ENCODE measurements at places on chromosomes 7 and 10. TPM values are rescaled to one million over a fixed set of nuclear protein-coding genes. Genes with fewer than 3 reads are reported as not detected.

Gene EVX1
- 0.21 TPM for total RNA-seq

Gene LGI1
- total RNA-seq: not detected

DNA sequence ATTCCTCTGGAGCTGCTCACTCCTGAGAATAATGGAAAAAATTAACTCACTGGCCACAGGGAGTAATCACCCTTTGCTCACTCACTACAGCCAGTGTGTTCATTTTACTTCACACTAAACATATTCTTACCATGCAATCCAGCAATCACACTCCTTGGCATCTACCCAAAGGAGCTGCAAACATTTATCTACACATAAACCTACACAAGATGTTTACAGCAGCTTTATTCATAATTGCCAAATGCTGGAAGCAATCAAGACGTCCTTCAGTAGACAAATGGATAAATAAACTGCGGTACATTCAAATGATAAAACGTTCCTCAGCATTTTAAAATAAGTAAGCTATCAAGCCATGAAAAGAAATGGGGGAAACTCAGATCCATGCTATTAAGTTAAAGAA, 34.2 kb upstream of the POM121L12 start:
- no peak for DNase-seq

Gene SFRP4
- total RNA-seq: 107 TPM

DNA sequence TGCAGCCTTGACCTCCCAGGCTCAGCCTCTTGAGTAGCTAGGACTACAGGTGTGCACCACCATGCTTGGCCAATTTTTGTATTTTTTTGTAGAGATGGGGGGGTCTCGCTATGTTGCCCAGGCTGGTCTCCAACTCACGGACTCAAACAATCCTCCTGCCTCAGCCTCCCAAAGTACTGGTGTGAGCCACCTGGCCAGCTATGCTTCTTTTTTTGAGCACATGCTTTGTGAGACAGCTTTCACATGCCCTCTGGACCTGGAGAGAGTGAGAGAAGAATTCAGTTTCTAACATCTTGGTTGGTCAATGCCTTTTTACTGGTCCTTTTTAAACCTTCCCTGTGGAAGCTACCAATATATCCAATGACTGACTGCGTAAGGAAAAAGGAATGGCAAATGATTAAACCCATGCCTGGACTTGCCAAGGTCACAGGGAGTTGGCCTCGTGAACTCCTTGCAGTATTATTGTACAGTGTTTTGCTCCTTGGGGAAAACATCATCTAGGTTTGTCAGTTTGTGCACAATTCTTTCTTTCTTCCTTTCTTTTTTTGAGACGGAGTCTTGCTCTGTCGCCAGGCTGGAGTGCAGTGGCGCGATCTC, 6.2 kb upstream of the FOXK1 start:
- DNase-seq: no peak

Gene AKR1C8
- not detected for total RNA-seq

Gene PIK3AP1
- total RNA-seq: 6.8 TPM

DNA sequence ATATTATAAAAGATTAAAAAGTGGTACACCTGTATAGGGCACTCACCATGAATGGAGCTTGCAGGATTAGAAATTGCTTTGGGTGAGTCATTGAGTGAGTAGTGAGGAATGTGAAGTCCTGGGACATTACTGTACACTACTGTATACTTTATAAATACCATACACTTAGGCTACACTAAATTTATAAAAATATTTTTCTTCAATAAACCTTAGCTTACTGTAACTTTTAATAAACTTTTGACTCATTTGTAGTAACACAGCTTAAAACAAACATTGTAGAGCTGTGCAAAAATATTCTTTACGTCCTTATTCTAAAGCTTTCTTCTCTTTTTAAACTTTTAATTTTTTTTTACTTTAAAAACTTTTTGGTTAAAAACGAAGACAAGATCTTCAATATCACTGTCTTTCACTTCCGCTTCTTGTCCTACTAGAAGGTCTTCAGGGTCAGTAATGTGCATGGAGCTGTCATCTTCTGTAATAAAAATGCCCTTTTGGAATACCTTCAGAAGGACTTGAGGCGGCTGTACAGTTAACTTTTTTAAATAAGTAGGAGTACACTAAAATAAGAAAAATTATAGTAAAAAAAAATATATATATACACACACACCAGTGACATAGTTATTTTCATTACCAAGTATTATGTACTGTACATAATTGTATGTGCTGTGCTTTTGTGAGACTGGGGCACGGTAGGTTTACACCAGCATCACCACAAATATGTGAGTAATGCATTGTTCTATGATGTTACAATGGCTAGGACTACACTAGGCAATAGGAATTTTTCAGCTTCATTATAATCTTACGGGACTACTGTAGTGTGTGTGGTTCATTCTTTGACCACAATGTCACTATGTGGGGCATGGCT, 3.5 kb downstream of the STK31 start:
- no peak for DNase-seq

GRCh38 chr10:17561111-17561510, 56.1 kb downstream of the HACD1 start:
- DNase-seq: no peak

Gene TMEM254
- 1.5 TPM for total RNA-seq

- no peak for DNase-seq
These were observed 8.4 kb downstream of the FAM237B start for GRCh38 chr7:90312745-90313144.

DNA sequence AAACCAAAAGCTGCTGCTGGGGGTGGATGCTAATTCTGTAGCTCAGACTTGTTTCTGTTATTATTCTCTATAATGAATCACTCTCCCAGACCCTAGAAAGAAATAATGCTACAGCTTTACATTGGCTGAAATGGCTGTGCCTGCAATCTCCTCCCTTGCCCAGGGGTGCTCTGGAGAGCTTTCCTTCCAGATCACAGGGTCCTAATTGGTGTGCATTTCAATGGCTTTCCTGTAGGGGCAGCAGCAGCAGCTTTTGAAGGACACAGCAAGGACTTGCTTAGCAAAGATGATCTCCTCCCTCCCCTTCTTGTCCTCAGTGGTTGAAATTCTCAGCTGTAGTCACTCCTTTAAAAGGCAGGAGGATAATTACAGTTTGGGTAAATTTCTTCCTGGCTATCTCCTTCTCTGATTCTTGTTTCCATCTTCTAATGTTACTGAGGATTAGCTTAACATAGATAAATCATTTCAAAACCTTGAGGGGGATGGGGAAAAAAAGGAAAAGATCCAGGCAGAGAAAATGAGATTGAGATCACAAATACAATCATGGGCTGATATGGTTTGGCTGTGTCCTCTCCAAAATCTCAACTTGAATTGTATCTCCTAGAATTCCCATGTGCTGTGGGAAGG, 120.2 kb upstream of the CTTNBP2 start:
- peak; percentile 48 for DNase-seq
